ENCODE measurements at places on chromosomes 3 and 15. TPM values are rescaled to one million over a fixed set of nuclear protein-coding genes. Genes with fewer than 3 reads are reported as not detected.

- H3K4me1 ChIP-seq, result no peaks in the 10 kb centered on the region
- no peak overlapping the region for H3K27ac ChIP-seq
- H3K27me3 ChIP-seq, result no peaks in the 10 kb centered on the region
- H3K36me3 ChIP-seq, result no peaks in the 10 kb centered on the region
- no peak overlapping the region for H3K4me3 ChIP-seq
- ATAC-seq, result peak; percentile 58
These were observed 16.7 kb upstream of the CMTM7 start for GRCh38 chr3:32374788-32375595.

GRCh38 chr3:30131191-30131590 lies 475.2 kb upstream of the TGFBR2 start:
- no peaks in the 10 kb centered on the region for H3K27me3 ChIP-seq
- H3K4me3 ChIP-seq, result no peak overlapping the region
- no peaks in the 10 kb centered on the region for H3K4me1 ChIP-seq

DNA sequence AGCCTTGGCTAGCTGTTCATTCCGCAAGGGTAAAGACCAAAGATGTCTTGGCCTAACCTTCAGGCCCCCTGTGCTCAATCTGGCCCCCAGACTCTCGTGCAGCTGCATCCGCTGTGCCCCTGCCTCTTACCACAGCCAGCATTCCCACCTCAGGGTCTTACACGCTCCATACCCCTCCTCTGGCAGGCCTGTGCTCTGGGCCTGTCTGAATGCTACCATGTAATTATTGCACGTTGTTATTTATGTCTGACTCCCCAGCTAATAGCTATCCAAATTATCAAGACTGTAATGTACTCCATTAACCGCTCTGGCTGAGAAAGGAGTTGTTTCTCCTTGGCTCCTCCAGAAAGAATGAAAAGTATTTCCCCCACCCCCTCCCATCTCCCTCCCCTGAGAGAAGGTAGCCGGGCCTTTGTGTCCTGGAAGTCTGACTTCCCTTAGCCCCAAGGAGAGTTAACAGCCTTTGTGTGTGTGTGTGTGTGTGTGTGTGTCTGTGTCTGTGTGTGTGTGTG lies 54.5 kb upstream of the UBE2E1 start:
- H3K36me3 ChIP-seq, result no peaks in the 10 kb centered on the region
- no peak overlapping the region for H3K4me3 ChIP-seq
- peaks cover 26% of the 10 kb centered on the region for H3K4me1 ChIP-seq
- H3K27me3 ChIP-seq, result no peaks in the 10 kb centered on the region
- peak overlapping the region; percentile 3 for H3K27ac ChIP-seq

- no peaks in the 10 kb centered on the region for H3K27me3 ChIP-seq
- no peak overlapping the region for H3K27ac ChIP-seq
- no peaks in the 10 kb centered on the region for H3K4me1 ChIP-seq
- no peak overlapping the region for H3K4me3 ChIP-seq
These were observed 775.9 kb downstream of the AGBL1 start for GRCh38 chr15:86855307-86856291.

GRCh38 chr15:89802231-89802928 lies 12.3 kb downstream of the ANPEP start:
- no peak overlapping the region for H3K27ac ChIP-seq
- H3K36me3 ChIP-seq, result no peaks in the 10 kb centered on the region
- H3K4me1 ChIP-seq, result no peaks in the 10 kb centered on the region
- H3K27me3 ChIP-seq, result peaks cover 25% of the 10 kb centered on the region
- no peak overlapping the region for H3K4me3 ChIP-seq

DNA sequence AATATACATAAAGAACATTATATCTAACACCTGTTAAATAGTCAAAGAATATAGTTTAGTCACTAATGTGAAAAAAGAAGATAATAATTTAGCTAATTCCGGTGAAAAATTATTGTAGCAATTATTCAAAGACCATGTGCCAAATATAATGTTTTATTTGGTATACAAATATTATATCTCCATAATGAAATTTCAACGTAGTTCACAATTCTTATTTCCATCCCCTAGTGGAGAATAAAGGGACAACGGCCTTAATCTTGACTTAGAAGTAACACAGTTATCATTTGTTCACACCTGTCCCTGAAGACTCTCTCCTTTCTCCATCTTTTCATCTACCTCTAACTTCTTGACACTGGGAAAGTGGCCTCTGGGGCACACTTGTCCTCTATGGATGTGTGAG lies 213.4 kb downstream of the ERC2 start:
- ATAC-seq, result no peak
- H3K36me3 ChIP-seq, result no peaks in the 10 kb centered on the region
- no peaks in the 10 kb centered on the region for H3K4me1 ChIP-seq
- H3K27me3 ChIP-seq, result no peaks in the 10 kb centered on the region
- H3K27ac ChIP-seq, result no peak overlapping the region

TMEM108 gene
- 4.4 TPM for total RNA-seq

- peaks cover 6% of the 10 kb centered on the region for H3K36me3 ChIP-seq
- H3K27ac ChIP-seq, result no peak overlapping the region
These were observed 2.3 kb downstream of the TTC23 start for GRCh38 chr15:99247062-99247461.

DNA sequence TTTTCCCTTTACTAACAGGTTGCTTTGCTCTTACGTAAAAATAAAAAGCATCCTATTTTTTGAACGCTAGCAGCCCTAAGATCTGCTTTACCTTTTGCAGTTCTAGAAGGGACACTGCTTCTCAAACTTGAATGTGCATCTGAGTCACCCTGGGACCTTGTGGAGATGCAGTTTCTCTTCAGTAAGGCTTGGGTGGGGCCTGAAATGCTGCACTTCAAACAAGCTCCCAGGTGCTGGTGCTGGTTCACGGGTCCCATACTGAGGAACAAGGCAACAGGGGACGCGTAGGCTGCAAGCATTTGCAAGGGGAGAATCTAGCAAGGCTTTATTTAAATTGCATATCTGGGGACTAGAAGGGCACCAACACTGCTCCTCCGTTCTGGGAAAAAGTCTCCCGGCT lies 30.0 kb downstream of the MB21D2 start:
- H3K27ac ChIP-seq, result no peak overlapping the region
- ATAC-seq, result no peak
- H3K27me3 ChIP-seq, result no peaks in the 10 kb centered on the region
- no peak overlapping the region for H3K4me3 ChIP-seq
- H3K36me3 ChIP-seq, result no peaks in the 10 kb centered on the region
- H3K4me1 ChIP-seq, result peaks cover 6% of the 10 kb centered on the region

IGSF11 gene
- 2.0 TPM for total RNA-seq

- no peaks in the 10 kb centered on the region for H3K36me3 ChIP-seq
- no peak overlapping the region for H3K27ac ChIP-seq
- H3K4me3 ChIP-seq, result no peak overlapping the region
- no peaks in the 10 kb centered on the region for H3K27me3 ChIP-seq
These were observed 19.3 kb upstream of the SLC4A7 start for GRCh38 chr3:27503526-27503925.

DNA sequence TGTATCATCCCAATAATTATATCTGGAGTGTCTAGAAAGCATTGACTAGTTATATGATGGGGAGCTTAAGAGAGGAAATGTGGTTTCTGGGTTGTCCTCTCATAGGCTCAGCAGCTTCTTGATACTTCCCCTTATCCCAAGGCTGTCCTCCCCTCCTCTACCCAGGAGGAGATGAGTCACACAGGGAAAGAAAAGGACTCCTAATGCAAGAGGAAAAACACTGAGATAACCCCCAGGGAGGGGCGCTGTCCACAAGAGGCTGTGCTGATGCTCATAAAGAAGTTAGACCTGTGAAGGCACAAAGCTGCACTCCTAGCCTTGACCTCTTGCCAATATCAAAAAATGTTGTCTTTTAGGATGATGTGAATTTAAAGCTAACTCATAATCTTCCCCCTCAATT lies 28.8 kb upstream of the GYG1 start:
- no peaks in the 10 kb centered on the region for H3K36me3 ChIP-seq
- ATAC-seq, result no peak
- no peaks in the 10 kb centered on the region for H3K4me1 ChIP-seq
- no peak overlapping the region for H3K4me3 ChIP-seq

DNA sequence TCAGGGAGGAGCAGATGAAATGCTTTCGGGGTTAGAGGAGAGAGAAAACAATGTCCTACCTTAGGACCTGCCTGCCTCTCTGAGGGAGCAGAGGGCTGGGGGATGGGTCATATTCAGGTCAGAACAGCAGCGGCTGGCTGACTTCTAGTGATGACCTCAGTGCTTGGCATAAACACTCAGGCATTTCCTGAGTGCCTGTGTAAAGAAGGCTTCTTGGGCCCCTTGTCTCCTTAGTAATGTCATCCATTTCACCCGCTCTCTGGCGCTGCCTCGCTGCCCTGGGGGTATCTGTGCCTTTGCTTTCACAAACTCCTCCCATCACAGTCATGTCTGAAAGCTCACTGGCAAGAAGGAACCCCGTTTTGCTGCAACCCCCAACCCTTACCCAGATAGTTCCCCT lies 82.9 kb upstream of the GSK3B start:
- H3K36me3 ChIP-seq, result no peaks in the 10 kb centered on the region
- no peak overlapping the region for H3K4me3 ChIP-seq
- H3K27me3 ChIP-seq, result no peaks in the 10 kb centered on the region
- peaks cover 6% of the 10 kb centered on the region for H3K4me1 ChIP-seq
- no peak overlapping the region for H3K27ac ChIP-seq
- ATAC-seq, result peak; percentile 58

- no peaks in the 10 kb centered on the region for H3K27me3 ChIP-seq
- no peaks in the 10 kb centered on the region for H3K36me3 ChIP-seq
- no peak overlapping the region for H3K27ac ChIP-seq
- H3K4me1 ChIP-seq, result no peaks in the 10 kb centered on the region
- ATAC-seq, result no peak
- no peak overlapping the region for H3K4me3 ChIP-seq
These were observed 8.8 kb upstream of the CPOX start for GRCh38 chr3:98602078-98602678.

DNA sequence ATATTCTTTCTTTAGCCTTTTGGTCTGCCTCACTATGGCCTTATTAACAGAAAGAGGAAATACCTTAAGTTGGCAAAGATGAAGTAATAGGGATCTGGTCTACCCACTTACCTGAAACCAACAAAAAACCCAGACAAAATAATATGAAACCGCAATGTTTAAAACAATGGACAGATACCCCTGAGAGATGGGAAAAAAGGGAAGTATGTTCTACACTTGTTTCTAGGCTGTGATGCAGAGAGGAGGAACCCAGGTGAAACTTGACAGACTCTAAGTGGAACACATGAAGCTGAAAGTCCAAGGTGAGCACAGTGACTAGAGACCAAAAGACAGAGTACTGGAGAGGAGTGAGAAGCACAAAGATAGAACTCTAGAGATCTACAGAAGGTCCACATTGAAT lies 78.4 kb downstream of the NR2E3 start:
- peaks cover 7% of the 10 kb centered on the region for H3K4me1 ChIP-seq
- H3K27me3 ChIP-seq, result no peaks in the 10 kb centered on the region
- no peak overlapping the region for H3K27ac ChIP-seq

All from gastroesophageal sphincter (tissue), 4 donors.